ENCODE measurements at places on chromosomes 1 and 21.

GRCh38 chr1:58119971-58120370 is 426.6 kb downstream of the OMA1 start:
- DNase-seq = no peak

DNA sequence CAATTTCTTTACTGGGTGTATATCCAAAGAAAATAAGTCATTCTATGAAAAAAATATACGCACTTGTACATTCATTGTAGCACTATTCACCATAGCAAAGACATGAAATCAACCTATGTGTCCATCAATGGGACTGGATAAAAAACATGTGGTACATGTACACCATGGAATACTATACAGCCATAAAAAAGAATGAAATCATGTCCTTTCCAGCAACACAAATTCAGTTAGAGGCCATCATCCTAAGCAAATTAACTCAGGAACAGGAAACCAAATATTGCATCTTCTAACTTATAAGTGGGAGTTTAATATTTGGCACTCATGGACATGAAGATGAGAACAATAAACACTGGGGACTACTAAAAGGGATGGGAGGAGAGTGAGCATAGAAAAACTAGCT is 325.7 kb downstream of the TGFB2 start:
- no peak for DNase-seq

DNA sequence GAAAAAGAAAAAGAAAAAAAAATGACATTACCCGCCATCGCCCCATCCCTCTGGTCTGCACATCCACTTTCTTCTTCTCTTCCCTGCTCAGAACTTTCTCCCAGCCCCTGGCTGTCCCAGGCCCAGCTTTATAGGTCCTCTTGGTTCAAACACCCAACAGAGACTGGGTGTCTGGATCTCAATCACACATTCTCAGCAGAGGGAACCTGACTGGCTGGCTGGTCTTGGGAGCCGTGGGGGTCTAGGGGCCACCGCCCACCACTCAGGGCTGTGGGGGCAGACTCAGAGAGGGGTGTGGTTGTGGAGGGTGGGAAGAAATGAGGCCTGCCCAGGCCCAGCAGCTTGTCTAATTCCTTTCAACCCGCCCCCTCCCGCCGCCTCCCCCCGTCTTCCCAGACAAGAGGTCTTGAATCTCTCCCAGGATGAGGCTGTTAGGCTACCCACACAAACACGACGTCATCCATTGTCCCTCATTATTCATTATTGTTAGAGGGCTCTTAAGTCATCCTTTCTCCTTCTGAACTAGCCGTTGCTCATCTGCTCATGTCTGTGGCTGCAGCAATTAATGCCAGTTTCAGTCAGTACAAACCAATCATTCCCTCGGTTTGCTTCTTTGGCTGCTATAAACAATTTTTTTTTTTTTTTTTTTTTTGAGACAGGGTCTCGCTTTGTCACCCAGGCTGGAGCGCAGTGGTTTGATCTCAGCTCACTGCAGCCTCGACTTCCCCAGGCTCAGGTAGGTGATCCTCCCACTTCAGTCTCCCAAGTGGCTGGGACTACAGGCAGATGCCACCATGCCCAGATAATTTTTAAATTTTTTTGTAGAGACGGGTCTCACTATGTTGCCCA is 40.6 kb upstream of the CLIC4 start:
- no peak for DNase-seq

DNA sequence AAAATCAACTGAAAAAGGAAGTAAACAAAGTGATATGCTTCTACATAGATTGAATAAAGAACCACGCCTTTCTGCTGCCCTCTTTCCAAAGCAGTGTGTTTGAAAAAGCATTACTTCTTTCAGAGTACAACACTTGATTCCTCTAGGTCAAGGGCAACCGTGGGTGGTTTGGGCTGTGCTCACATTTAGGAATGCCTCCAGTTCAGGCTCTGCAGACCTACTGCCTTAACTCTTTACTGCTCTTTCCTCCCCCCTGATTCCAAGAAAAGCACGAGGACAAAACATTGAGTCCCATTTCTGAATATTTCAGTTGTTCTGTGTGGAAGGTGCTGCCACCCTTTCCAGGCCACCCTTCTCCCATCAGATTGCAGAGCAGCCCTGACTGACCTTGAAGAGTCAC is 45.2 kb downstream of the ADAMTS1 start:
- DNase-seq = no peak

DNA sequence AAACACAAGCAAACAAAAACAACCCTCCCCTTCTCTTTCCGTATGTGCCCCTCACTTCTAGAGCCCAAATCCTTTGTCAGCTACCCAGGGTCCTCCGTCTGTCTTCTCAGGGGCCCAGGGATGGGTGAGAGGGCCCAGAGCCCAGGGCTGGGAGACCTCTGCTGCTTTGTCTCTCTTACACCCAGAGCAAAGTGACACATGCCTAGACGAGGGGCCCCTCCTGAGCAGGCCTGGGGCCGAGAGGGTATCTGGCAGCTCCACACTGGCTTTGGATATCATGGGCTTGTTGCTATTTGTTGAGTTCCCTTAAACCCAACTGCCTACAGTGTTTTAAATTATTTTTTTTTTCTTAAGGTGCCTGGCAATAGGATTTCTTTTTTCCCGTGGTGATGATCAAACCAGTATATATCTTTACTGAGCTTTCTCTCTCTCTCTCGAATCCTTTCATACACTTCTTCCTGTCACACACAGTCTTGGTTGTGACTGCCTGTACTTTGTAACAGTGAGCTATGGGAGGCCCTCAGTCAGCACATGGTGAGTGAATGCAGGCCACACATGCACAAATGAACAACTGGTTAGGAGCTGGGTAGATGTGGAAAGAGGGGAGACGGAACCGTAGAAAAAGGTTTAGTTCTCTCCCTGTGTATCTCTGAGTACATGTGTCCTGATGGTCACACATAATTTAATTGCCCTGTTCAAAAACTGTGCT is 14.5 kb downstream of the RASSF5 start:
- DNase-seq = no peak

DNA sequence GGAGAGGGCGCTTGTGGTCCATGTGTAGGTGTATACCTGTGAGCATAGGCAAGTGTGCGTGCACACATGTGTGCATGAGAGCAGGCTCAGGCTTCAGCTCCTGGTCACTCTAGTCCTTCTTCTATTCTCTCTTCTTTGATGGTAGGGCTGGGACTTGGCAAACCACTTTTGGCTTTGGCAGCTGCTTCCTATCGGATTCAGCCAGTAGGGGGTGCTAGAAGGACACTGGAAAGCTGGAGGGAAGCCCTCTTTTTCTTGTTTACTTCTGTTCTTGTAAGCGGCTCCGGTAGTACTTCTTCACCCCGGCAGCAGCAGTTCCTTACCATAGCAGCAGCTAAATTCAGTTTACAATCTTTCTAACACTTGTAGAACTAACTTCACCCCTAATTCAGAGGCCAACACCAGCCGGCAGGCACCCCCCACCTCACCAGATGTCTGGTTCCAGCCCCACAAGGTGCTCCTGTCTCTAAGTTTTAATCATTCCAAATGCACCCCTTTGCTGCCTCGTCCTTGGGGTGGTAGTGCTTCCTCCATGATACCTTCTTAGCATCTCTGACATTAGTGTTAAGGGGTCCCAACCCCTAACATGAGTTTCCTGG is 25.1 kb downstream of the NENF start:
- DNase-seq = no peak

Measured in esophagus muscularis mucosa (tissue), 4 donors.